DMS79 treated with DMSO at 0.1 percent for 48 hours (cell line): ENCODE measurements at places on chromosomes 1 and 21.

DNA sequence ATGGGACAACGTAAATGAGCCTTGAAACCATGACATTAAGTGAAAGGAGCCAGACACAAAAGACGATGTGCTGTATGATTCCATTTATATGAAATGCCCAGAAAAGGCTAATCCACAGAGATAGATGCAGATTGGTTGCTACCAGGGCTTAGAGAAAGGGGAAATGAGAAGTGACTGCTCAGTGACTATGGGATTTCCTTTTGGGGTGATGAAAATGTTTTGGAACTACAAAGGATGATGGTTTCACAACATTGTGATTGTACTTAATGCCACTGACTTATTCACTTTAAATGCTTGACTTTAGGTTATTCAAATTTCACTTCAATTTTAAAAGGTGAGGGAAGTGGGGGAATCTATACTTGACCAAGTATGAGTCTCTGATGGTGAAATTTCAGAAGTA is 414.3 kb downstream of the SETD4 start:
- no peak for DNase-seq

- DNase-seq: no peak
These were observed 116.7 kb downstream of the DMRTB1 start for GRCh38 chr1:53575955-53576320.

GRCh38 chr1:170700842-170701615 is 37.1 kb downstream of the PRRX1 start:
- DNase-seq: no peak

- no peak for DNase-seq
These were observed 24.0 kb upstream of the C1orf21 start for GRCh38 chr1:184362876-184363275.

- no peak for DNase-seq
These were observed 1.6 kb upstream of the SRSF4 start for GRCh38 chr1:29183287-29183686.

GRCh38 chr1:71836904-71837303 is 445.4 kb downstream of the NEGR1 start:
- no peak for DNase-seq

DNA sequence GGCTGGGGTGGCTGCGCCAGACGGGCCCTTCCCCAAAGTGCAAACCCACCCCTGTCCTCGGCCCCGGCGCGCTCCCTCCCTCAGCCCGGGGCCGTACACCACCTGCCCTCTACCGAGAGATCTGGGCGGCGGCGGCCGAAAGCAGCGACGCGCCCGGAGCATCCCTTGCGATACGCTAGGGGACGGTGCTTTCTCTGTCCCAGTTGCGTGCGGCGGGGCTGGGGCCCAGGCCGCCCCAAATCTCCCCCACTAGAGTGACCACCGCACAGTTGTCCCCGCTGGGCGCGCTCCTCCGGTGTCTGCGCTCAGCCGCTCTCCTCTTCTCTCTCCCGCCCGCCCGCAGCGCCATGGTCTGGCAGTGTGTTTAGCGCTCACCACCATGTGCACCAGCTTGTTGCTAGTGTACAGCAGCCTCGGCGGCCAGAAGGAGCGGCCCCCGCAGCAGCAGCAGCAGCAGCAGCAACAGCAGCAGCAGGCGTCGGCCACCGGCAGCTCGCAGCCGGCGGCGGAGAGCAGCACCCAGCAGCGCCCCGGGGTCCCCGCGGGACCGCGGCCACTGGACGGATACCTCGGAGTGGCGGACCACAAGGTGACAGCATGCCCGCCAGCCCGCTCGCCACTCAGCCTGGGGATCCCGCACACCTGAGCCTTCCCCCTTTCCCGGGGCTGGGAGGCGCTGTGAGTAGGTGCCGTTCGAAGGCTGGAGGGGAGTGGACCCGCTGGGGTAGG is 1.0 kb downstream of the ST6GALNAC5 start:
- no peak for DNase-seq

DNA sequence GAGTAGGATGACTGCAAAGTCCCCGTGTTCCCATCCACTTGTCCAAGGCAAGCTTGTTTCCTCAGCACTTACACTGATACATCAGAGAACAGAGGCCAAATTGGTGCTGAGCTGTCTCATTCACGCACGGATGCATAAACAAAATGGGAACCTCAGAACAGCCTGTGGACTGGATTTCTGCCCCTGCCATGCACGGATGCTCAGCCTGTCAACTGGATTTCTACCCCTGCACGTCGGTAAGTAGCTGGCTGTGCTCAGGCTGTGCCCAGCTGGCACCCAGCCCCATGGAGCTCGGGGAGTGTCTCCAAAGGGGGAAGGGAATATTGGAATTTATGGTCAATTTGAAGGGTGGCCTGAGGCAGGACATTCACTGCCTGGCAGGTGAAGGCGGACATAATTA is 40.8 kb upstream of the TMPRSS2 start:
- DNase-seq: peak; percentile 69

DNA sequence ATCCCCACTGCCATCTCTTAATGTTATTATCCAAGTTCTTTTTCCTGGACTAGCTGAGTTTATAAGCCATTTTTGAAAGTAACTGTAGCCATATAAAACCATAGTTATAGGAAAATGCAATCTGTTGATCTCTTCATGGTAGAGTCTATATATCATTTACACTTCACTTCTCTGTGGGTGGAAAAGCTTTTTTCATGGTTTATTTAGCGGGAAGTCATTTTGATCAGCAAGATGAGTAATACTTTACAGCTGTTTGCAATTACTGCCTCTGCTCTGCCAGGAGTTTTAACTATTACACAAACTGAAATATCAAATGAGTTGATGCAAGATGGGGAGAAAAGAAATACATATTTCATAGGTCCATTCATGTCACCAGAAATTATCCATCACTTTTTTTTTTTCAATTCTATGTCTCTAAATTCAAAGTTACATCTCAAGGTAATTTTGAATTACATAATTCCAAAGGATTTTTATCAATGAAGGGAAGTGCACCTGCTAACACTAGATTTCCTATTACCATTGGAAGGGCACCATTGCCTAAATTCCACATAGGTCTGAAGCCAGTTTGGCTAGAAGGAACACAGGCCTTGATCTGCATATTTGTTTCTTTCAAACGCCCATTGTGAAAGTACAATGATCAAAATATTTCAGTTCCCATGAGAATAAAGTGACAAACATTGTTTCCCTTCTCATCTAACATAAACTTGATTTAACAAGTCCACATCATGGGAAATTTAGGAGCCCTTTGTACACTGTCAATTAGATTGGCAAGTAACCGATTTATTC is 296.7 kb downstream of the ZNF326 start:
- DNase-seq: no peak

DNA sequence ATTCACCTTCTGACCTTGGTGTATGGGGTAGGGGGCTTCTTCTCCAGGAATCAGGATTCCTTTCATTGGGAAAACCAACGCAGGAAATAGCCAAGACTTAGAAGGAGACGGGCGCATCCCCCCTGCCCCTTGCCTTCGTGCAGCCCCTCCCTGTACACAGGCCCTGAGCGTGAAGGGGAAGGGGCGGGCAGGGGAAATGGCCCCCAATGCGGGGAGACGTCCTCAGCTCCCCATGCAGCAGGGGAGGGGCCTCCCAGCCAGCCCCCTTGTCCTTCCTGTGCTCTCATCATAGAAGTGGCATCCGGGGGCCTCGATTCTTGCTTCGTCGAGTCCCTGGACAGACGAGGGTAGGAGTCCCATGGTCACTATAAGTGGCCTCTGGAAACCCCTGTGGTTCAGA is 116.9 kb downstream of the AJAP1 start:
- DNase-seq: no peak

GRCh38 chr1:93177991-93178390 is 2.2 kb downstream of the TMED5 start:
- DNase-seq: no peak

GRCh38 chr21:44779417-44780136 is 22.0 kb downstream of the UBE2G2 start:
- peak; percentile 21 for DNase-seq

DNA sequence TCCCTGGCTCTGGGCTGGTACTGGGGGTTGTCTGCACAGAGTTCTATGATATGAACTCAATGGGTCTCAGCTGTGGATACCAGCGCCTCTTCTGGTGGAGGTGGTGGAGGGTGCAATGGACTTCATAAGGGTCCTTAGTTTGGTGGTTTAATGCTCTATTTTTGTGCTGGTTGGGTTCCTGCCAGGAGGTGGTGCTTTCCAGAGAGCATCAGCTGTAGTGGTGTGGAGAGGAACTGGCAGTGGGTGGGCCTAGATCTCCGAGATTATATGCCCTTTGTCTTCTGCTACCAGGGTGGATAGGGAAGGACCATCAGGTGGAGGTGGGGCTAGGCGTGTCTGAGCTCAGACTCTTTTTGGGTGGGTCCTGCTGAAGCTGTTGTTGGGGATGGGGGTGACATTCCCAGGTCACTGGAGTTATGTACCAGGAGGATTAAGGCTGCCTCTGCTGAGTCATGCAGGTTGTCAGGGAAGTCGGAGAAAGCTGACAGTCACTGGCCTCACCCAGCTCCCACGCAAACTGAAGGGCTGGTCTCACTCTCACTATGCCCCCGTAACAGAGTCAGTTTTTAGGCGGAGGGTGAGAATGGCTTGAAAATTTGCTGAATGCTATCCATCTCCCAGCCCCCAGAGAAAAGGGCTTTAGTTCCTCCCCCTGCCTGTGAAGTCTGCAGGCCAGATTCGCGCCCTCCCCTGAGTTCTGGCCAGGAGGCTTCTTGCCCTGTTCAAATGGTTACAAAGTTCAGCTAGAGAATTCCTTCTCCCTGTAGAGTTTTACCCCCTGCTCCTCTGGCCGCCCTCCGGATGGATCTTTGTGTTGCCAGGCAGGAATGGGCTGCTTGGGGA is 902.9 kb downstream of the LTN1 start:
- DNase-seq: no peak

DNA sequence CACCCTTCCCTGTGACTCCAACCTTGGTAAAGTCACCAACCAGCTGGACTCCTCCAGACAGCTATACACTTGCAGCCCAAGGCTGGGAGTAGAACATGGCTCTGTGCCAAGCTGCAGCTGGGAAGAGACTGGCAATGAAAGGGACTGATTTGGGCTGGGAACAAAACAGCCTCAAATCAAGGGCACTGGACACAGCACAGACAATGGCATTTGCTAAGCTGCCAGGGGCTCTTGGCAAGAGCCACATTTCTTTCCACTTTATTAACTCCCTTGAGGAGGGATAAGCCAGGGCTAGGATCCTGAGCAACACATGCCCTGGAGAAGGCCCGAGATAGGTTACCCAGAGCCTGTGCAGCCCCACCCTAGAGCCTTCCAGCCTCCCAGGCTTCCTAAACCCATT is 12.0 kb downstream of the SYT11 start:
- peak; percentile 80 for DNase-seq

DNA sequence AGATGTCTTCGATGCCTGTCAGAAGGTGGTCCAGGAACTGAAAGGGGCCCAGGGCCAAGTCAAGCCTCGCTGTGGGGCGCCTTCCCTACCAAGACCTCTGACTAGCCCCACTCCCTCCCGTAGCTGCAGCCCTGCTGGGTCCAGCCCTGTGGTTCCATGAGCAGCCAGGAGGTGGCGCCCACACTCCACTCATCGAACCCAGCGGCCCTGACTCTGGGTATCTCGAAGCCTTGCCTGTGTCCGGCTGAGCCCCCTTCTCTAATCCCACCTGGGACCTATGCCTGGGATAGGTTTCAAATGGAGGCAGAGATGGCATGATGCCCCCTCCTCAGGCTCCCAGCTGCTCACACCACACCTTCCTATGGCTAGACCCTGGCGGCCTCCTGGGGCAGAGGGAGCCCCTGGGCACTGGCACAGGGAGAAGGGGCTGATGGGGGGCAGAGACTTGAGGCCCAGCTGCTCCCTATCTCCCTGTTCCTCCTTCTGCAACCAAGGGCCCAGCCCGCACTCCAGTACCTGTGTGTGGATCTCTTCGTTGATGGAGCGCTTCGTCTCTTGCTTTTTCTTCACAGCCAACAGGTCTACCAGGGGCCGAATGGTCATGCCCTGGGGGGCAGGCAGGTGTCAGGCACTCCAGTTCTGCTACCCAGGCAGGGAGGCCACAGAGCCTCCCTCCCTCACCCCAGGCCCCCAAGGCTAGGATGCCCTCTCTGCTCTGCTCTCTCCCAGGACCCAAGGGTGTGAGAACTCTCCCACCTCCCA is 52.0 kb downstream of the SLC9A1 start:
- peak; percentile 60 for DNase-seq
